ENCODE measurements at places on chromosomes 16 and 17.

DNA sequence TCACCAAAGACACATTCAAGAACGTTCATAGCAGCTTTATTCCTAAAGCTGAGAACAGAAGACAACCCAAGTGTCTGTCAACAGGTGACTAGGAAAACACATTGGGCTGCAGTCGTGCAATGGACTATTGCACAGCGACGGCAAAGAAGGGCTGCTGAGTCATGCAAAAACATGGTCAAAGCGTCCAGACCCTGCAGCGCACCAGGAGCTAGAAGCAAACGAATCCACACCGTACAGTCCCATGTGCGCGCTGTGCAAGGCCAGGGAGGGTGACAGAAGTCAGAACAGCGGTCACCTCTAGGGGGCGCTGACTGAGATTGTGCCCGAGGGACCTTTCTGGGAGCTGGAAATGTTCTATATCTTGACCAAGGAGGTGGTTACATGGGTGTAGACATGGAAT lies 266.4 kb downstream of the MAF start:
- DNase-seq = no peak

GRCh38 chr16:71515026-71515425 lies 11.2 kb upstream of the CHST4 start:
- no peak for DNase-seq

- DNase-seq = no peak
Observed at GRCh38 chr17:82949361-82949760, 109.5 kb upstream of the ZNF750 start.

DNA sequence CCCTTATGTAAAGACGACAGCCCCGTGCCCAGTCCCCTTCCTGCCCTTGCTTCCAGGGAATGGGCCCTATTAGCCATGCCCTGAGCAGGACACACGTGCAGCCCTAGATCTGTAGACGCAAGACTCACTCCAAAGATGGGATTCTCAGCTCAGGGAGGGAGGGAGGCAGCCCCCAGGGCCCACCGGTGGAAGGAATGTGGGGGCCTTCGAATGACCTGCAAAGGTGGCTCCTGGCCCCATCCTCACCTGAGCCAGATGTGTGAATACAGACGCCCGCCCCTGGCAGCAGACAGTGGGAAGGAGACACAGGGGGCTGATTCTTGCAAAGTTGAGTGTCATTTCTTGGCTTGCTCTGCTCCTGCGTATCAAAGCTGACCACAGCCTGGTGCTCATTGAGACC lies 47.8 kb downstream of the LITAF start:
- DNase-seq = no peak

DNA sequence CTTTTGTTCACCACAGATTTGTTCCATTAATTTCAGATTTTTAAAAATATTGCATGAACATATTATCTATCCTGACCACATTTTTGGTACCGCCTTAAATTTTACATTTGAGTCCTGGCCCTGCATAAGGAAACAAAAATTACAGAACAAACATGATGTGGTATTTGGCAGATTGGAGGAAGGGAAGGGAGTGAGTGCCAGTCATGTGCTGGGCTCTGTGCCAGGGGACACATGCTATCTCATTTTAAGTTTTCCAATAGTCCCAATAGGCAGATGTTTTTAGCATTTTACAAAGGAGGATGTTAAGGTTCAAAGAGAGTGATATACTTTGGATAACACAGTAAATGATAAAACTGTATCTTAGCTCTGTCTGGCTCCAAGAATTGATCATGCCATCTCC lies 185.1 kb downstream of the CDK5R1 start:
- no peak for DNase-seq

DNA sequence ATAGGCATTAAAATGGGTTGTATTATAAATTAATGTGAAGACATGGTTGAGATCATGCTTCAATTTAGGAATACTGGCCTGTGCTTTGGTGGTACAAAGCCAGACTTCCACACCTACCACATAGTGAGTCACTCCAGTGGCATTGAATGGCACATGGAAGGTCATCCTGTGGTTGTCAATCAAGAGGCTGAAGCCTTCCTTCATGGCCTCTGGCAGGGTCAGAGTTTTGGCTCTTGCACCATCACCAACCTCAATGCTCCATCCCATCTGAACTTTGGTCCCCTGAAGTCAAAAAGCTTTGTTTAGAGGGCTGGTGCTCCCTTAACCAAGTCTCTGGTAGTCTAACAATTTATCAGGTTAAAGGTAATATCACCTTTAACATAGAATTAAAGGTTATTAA lies 6.1 kb downstream of the ZP2 start:
- no peak for DNase-seq

Data from stimulated activated CD8-positive, alpha-beta memory T cell treated with anti-CD3 and anti-CD28 coated beads, Interleukin-7, amount 100 ng/mL, for 1 hour (primary cell).